ENCODE measurements at places on chromosomes 2 and 18.

- no peaks in the 10 kb centered on the region for H3K27me3 ChIP-seq
- no peak overlapping the region for H3K27ac ChIP-seq
- no peaks in the 10 kb centered on the region for H3K4me1 ChIP-seq
These were observed 172.2 kb downstream of the LDLRAD4 start for GRCh38 chr18:13390711-13391110.

GRCh38 chr18:43744960-43745745 is 467.9 kb upstream of the SYT4 start:
- H3K27me3 ChIP-seq = no peaks in the 10 kb centered on the region
- H3K4me3 ChIP-seq = no peak overlapping the region
- DNase-seq = no peak

DNA sequence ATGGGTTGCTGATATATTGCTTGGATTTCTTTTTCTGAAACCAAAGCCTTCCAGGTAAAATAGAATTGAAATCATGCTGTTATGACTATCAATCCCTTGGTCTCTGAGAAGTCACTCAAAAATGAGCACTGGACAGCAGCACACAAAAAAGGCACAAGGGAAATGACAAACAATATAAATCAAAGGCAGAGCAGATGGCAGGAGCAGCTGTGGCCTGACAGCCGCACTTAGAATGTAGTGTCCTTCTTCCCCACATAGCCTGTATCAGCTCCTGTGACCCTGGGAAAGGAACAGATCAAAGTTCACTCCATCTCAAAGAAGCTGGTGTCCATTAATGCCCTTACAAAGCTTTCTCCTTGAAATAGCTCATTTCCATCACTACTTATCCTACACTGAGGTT is 326.7 kb downstream of the SUCLG1 start:
- peaks cover 4% of the 10 kb centered on the region for H3K27me3 ChIP-seq
- H3K36me3 ChIP-seq = no peaks in the 10 kb centered on the region
- no peaks in the 10 kb centered on the region for H3K4me1 ChIP-seq

- no peaks in the 10 kb centered on the region for H3K36me3 ChIP-seq
- H3K27me3 ChIP-seq = no peaks in the 10 kb centered on the region
- no peak overlapping the region for H3K27ac ChIP-seq
- H3K4me3 ChIP-seq = no peak overlapping the region
- no peak for DNase-seq
- H3K4me1 ChIP-seq = no peaks in the 10 kb centered on the region
These were observed 45.0 kb upstream of the MTCL1 start for GRCh38 chr18:8660316-8660715.

GRCh38 chr2:232655392-232655791 is 22.0 kb downstream of the EFHD1 start:
- no peak overlapping the region for H3K27ac ChIP-seq
- no peaks in the 10 kb centered on the region for H3K27me3 ChIP-seq
- H3K4me3 ChIP-seq = no peak overlapping the region
- no peak for DNase-seq
- no peaks in the 10 kb centered on the region for H3K36me3 ChIP-seq
- no peaks in the 10 kb centered on the region for H3K4me1 ChIP-seq

DNA sequence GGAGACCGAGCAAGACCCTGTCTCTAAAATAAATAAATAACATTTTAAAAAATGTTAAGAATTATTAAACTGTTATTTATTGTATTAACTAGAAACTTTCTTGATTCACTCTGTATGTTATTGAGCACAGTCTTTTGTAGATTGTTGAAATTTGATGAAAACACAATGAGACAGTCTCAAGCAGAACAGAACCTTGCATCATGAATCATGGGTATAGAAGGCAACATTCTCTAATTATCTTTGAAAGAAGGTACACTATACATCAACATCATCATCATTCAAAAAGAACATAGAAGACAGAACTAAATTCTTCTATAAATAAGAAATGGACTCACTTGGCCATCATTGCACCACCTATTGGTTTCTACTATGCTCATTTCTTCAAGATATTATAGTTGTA is 67.7 kb downstream of the SLC8A1 start:
- H3K27ac ChIP-seq = no peak overlapping the region
- DNase-seq = no peak
- no peaks in the 10 kb centered on the region for H3K27me3 ChIP-seq
- no peaks in the 10 kb centered on the region for H3K36me3 ChIP-seq

GRCh38 chr2:215920244-215921100 is 92.9 kb downstream of the MREG start:
- peak; percentile 7 for DNase-seq
- no peaks in the 10 kb centered on the region for H3K27me3 ChIP-seq

DNA sequence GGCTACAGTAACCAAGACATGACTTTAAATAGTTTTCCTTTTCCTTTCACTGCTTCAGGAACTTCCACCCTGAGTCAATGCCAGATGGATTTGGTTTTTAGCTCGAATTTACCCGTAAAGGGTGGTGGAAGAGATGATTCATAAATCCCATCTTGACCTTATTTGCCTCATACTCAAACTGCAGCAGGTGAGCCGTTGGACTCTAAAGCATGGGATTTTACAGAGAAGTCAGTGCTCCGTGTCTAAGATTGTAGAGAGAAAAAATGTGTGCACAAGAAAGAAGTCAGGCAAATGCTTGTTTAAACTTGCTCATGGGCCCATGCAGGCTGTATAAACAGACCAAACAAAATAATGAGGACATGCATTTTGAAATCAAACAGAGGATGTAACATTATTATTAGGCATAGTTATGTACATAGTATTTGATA is 369.7 kb upstream of the TRIB2 start:
- no peaks in the 10 kb centered on the region for H3K27me3 ChIP-seq
- no peaks in the 10 kb centered on the region for H3K4me1 ChIP-seq
- no peak overlapping the region for H3K27ac ChIP-seq
- no peaks in the 10 kb centered on the region for H3K36me3 ChIP-seq

DNA sequence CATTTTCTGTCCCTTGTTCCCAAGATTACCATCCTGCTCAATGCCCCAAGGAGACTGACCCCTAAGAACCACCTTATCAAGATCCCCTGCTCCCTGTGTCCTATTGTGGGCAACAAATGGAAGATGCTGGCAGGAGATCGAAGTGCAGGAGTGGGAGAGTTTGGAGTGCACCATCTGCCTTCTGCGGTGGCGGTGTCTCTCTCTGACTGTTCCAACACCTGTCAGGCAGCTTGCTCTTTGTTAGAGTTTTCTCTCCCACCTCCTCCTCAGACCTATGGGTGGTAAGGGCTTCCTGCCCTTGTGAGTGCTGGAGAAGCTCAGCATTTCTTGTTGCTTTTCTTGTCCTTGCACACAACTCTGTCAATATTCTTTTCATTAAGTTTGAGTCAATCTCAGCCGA is 64.1 kb upstream of the SPHKAP start:
- no peak overlapping the region for H3K27ac ChIP-seq
- H3K4me1 ChIP-seq = no peaks in the 10 kb centered on the region
- no peaks in the 10 kb centered on the region for H3K27me3 ChIP-seq
- no peak for DNase-seq
- no peaks in the 10 kb centered on the region for H3K36me3 ChIP-seq

DNA sequence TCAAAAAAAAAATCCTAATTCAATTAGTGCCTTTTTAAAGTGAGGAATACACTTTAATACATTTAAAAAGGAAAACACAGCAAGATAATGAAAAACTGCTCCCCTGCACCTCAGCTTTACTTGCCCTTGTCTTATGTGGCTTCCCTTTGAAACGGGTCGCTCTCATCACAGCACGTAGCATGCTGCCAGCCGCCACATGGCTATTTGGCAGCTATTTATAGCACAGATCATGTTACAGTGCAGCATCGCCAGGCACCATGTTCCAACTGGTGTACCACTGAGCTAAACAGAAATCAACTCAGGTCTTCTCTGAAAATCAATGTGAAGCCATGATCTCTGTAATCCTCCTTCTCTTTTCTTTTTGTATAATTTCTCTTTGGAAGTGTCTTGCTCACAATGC is 65.1 kb downstream of the TMEM182 start:
- H3K4me1 ChIP-seq = no peaks in the 10 kb centered on the region
- DNase-seq = no peak
- no peaks in the 10 kb centered on the region for H3K27me3 ChIP-seq

GRCh38 chr18:27143580-27144287 is 41.4 kb downstream of the CHST9 start:
- no peaks in the 10 kb centered on the region for H3K4me1 ChIP-seq
- no peaks in the 10 kb centered on the region for H3K27me3 ChIP-seq
- H3K4me3 ChIP-seq = no peak overlapping the region
- DNase-seq = no peak

DNA sequence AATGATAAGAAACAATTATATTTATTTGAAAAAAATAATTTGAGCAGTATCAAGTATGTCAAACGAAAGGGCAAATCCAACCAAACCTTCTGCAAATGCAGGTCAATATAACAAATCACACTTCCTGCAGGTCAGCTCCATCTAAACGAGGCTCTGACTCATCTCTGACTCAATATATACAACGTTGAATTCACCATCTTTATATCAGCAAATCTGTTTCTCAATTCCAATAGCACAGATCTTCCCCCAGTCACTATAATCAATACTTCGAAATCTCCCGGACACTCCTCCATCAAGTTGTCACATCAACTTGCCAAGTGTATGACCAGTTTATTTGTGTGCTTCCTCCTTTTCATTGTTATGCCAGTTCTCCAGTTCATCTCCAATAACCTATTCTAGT is 388.9 kb downstream of the ZEB2 start:
- H3K4me3 ChIP-seq = no peak overlapping the region
- H3K36me3 ChIP-seq = no peaks in the 10 kb centered on the region
- DNase-seq = no peak
- H3K4me1 ChIP-seq = no peaks in the 10 kb centered on the region
- no peaks in the 10 kb centered on the region for H3K27me3 ChIP-seq

GRCh38 chr18:79374408-79375171 is 21.1 kb upstream of the NFATC1 start:
- H3K27me3 ChIP-seq = no peaks in the 10 kb centered on the region
- no peak for DNase-seq
- peaks cover 7% of the 10 kb centered on the region for H3K4me1 ChIP-seq

- peaks cover 38% of the 10 kb centered on the region for H3K4me1 ChIP-seq
- H3K27me3 ChIP-seq = no peaks in the 10 kb centered on the region
- no peak for DNase-seq
- no peak overlapping the region for H3K4me3 ChIP-seq
- H3K27ac ChIP-seq = no peak overlapping the region
- H3K36me3 ChIP-seq = no peaks in the 10 kb centered on the region
These were observed 23.7 kb upstream of the CXCR4 start for GRCh38 chr2:136141510-136142149.

- no peaks in the 10 kb centered on the region for H3K27me3 ChIP-seq
- DNase-seq = no peak
These were observed 15.0 kb downstream of the LYPD1 start for GRCh38 chr2:132654968-132655367.

DNA sequence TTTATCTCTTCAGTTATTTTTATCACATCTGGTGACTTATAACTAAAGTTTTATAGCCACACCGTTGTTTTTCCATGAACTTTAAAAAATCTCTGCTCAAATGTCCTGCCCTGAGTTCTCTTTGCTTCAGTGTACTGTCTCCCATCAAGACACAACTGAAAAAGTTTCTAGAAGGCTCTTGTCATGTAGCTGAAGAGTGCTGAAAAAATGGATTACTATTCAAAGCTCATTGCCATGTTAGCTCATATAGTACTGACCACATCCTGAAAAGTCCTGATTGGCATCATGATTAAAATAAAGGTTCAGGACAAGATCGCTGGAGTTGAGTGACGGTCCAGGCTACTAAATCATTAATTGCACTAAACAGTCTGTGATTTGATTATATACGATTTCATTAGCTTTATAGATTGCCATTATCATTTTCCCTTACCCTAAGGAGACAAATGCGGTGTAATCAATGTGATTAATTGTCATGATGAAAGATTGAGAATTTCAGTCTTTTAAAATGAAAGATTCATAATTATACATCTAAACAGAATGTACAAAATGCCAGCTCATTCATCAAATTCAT is 62.2 kb downstream of the MFSD6 start:
- H3K27me3 ChIP-seq = no peaks in the 10 kb centered on the region
- no peak overlapping the region for H3K4me3 ChIP-seq
- no peak overlapping the region for H3K27ac ChIP-seq
- H3K36me3 ChIP-seq = peaks cover 3% of the 10 kb centered on the region
- no peaks in the 10 kb centered on the region for H3K4me1 ChIP-seq

DNA sequence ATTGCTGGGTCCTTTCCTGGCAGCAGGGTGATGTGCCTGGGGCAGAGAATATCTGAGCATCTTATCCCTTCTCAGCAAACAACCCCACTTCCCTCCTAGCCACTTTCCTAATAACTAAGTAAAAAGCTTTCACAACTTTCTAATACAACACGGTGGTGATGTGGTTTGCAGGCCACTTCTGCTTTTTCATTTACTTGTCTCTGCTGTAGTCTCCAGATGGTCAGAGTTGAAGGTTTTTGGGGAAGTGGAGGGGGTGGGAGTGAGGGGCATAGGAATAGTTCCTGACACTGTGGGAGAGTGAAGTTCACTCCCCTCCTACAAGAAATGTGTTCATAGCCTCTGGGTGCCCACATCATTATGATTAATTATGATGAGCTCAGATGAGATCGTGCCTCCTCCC is 11.6 kb downstream of the OXER1 start:
- no peaks in the 10 kb centered on the region for H3K27me3 ChIP-seq
- H3K4me3 ChIP-seq = no peak overlapping the region
- H3K4me1 ChIP-seq = no peaks in the 10 kb centered on the region

DNA sequence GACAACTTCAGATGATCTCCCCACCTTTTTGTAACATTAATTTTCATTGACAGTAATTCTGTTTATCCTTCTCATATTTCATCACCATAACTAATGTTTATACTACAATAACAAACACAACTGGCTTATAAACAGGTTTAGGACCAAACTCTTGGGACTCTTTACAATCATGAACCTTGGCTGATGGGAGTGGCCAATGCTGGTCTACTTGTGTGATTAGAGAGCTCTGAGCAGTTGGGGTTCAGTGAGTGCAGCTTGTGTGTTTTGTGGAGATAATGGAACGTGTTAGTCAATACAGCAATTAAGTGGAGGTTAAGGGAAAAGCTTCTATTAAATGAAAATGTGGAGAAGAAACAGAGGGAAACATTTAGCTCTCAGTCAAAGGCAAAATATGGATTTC is 207.1 kb downstream of the SPAG16 start:
- no peak overlapping the region for H3K27ac ChIP-seq
- H3K36me3 ChIP-seq = no peaks in the 10 kb centered on the region
- DNase-seq = no peak
- H3K4me1 ChIP-seq = no peaks in the 10 kb centered on the region

DNA sequence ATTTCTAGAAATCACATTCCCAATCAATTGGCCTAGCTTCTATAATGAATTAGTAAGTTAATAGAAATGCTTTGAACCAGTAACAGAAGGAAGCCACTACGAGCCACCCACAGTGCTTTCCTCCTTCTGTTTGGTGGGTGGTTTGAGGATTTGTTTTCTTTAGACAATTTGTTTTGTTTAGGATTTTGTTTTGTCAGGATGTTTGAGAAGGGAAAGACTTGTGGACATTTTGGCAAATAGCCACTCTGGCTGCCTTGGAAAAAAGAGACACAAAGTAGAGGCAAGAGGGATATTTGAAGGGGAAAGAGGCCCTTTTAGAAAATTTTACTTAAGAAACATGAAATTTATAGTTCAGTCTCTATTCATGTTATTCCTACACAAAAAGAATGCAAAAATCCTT is 47.7 kb downstream of the TANK start:
- no peak overlapping the region for H3K27ac ChIP-seq
- no peak for DNase-seq
- H3K36me3 ChIP-seq = peaks cover 51% of the 10 kb centered on the region
- no peak overlapping the region for H3K4me3 ChIP-seq

GRCh38 chr2:9191041-9191481 is 15.6 kb upstream of the ASAP2 start:
- DNase-seq = no peak
- H3K27me3 ChIP-seq = no peaks in the 10 kb centered on the region
- H3K36me3 ChIP-seq = no peaks in the 10 kb centered on the region
- H3K4me3 ChIP-seq = no peak overlapping the region
- H3K27ac ChIP-seq = no peak overlapping the region
